Activated naive CD4-positive, alpha-beta T cell treated with anti-CD3 and anti-CD28 coated beads, Interleukin-2, amount 50 U/mL, for 72 hours (primary cell): ENCODE measurements at places on chromosomes 2 and 18.

DNA sequence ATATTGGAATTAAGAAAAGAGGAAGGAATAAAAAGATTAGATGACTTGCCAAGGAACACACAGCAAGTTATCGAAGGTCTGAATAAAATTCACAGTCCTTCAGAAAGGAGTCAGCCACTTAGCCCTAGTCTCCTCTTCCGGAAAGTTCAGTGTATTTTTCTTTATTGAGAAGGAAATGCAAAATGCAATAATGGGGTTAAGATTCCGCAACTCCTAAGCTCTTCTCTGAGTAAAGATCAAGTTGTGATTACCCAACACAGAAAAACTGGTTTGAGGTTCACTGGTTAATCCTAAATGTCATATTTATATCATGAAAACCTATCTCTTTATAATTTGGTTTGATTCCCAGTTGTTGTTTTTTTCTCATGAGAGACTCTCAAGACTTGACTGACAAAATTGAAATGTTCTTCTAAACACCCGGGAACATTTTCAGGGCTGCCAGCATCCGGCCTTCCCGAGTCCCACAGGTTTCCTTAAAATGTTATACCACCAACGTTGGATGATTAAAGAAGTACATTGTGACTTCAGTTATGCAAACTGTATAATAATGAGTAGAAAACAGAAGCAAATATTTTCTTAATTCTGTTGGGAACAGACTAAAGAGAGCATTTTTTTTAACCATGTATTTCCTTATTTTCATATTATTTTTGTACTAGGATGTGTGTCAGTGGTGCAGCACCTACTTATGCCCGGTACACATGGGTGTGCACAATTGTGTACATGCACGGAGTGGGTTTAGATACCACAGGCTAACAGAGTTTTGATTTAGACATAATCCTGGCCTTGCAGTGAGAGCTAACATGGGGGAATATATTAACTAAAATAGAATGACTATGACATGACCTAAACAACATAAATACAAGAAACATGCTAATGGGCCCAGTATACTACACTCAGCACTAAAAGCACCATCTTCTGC is 100.2 kb downstream of the STK39 start:
- DNase-seq, result no peak

DNA sequence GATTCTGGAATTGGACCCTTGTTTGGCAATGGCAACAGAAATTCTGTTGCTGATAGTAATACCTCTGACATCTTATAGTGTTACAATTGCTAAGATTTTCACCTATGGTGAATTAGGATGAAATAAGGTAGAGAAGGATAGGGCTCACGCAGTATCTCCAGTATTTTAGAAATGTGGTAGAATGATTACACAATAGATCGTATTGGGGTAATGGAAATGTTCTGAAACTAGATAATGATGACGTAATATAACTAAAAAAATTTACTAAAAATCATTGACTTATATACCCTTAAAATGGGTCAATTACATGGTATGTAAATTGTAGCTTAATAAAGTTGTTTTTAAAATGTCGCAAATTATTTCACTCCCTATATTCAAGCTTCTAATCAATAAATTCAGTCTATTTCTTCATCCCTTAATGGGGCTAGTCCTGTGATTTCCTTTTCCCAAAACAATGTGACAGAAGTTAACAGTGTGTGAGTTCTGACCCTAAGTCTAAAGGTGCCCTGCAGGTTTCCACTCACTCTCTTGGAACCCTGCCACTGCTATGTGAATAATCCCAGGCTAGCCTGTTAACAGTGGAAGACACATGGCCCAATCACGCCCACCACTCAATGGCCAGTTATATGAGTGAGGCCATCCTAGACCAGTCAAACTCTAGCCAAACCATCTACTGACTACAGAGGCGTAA is 31.2 kb downstream of the USP37 start:
- DNase-seq, result no peak

DNA sequence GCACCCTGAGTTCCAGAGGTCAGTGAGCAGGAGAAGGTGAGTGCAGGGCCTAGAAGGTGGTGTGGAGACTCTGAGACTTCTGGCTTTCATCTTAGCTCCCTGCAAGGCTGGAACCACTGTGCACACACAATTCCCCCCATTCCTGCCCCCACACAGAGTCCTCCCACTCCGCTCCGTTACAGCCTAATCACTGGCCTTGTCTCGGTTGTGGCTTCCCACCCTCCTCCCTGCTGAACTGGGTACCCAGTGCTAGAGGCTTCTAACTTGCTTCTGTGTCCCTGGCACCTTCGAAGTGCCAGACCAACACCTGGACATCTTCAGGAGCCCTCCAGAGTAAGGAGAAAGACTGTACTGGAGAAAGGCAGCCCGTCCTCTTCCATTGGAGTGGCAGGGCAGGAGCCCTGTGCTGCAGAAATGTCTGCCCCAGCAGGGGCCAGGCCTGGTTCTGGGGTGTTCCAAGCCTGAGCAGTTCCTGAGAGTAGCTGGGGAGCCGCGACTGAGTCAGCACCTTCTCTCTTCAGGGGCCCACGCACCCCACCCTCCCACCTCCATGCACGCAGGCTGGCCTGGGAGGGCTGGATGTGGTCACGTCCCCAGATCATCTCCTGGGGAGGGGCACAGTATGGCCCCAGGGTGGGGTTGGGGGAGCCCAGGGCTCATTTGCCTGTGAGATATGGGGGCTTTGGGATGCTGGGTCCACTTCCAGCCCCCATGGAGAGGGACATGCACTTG is 23.4 kb downstream of the CROCC2 start:
- no peak for DNase-seq

DNA sequence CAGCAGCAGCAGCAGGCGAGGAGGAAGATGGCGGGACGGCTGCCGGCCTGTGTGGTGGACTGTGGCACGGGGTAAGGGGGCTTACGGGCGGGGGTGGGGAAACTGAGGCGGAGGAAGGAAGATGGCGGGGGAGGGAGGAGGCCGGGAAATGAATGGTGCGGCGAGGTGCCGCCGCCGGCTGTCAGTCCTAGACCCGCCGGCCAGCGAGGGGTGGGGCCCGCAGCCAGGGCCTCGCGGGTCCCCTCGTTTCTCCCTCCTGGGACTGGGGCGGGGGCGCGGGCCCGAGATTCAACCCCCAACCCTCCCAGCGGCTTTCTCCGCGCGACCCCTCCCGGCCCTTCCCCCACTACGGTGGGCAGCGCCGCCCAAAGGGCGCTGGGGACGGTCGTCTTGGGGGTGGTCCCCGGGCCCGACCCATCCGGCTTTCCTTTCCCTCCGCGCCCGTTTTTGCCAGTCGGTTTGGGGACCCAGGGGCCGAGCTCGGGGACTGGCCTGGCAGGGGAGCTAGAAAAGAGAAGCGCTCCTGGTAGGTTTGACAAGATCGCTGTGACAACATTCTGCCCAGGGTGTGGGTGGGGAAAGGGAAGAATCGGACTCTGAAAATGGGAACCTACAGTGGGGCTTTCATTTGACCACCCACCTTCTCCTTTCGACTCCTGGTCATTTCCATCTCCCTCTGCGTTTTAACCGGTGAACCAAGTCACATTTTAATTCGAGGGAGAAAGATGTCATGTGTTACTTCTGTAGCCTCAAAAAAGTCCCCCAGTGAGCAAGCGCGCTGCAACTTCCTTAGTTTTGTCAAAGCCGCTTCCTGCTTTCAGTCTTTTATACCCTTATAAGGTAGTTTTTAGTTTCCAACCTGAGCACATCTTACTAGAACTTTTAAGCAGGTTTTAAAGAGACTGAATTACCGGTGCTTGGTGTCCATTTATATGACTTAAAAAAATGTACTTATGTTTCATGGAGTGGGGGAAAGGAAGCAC is 655 bp downstream of the ACTR3 start:
- peak; percentile 78 for DNase-seq

- DNase-seq, result no peak
Observed at GRCh38 chr2:66440708-66441497, 6.0 kb downstream of the MEIS1 start.

GRCh38 chr2:29015701-29016470 is 34.8 kb downstream of the TOGARAM2 start:
- no peak for DNase-seq

GRCh38 chr2:59112258-59112657 is 871.1 kb upstream of the FANCL start:
- DNase-seq, result no peak

DNA sequence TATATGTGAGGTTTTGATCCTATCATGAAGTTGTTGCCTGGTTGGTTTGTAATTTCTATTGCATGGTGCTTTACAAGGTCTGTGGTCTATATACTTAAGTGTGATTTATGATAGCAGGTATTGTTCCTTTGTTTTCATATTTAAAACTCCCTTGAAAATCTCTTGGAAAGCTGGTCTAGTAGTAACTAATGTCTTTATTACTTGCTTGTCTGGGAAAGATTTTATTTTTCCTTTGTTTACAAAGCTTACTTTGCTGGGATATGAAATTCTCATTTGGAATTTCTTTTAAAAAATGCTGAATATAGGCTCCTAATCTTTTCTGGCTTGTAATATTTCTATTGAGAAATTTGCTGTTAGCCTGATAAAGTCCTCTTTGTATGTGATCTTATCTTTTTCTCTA is 862.9 kb upstream of the NXPH2 start:
- no peak for DNase-seq
